ENCODE measurements at places on chromosomes 11 and 22.

DNA sequence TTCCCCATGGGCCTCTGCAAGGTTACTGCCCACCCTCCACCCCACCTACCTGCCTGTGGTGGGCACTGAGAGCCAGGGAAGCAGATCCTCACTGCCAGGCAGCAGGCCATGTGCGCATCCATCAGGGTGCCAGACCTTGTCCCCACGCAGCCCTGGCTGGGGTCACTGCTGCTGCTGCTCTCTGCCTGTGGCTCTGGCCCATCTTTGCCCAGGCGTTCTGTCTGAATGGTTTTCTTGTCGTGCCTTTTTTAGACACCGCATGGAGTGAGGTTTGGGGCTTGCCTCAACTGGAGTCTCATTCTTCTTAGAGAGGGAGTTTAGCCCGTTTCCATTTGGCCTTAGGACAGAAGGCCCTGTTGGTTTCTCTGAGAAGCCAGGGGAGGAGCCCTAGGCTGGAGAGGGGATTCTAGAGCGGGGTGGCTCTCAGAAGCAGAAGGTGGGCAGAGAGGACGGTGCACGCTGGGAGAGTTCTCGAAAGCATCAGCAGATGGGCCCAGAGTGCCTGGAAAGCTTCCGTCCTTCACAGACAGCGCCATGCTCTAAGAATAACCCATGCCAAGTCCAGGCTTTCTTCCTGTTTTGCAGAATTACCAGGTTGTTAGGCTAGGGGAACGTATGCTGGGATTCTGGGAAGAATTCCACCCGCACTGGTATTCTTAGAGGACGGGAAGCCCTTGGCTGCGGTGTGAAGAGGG lies 8.1 kb downstream of the TANGO2 start:
- no peak for DNase-seq

GRCh38 chr11:102623998-102624397 lies 1.1 kb downstream of the MMP20 start:
- DNase-seq = no peak

DNA sequence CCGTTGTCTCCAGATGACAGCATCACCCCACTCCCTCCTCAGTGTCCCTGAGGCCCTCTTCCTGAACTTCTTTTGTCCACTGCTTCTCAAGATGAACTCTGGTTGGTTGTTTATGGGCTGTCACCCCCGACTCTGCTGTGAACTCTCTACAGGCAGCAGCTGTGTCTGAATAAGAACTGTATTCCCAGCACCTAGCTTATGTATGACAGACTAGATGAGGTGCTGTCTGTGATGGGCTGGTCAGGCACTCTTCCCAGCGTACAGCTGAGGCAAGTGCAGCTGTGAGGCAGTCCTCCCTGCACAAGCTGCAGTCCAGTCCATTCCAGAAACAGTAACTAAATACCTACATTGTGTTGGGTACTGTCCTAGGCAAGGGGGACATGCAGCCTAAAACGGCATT lies 111.4 kb upstream of the PITPNB start:
- DNase-seq = no peak

- no peak for DNase-seq
These were observed 1.0 kb upstream of the TUBA8 start for GRCh38 chr22:18109410-18110193.

DNA sequence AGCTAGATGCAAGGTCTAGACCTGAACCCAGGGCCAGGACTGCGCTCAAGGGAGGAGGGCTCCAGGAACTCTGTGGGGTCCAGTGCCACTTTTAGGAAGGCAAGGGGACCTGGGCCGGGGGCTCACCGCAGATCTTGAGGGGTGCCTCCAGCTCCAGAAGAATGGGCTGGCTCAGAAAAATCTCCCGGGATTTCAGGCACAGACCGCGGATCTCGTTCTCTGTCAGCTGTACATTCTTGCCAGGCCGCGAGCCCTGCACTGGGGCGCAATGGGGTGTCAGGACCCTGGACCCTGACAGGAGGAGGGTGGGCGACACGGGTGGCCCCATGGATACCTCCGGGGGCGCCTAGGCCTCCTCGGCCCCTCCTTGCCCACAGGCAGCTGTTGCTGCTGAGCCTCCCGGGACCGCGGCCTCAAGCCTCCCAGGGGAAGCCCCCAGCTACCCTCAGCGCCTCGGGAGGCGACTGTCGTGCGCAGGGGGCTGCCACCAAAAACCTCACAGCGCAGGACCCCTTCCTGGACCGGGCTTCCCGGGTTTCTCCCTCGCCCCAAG lies 640 bp downstream of the PPP1CA start:
- DNase-seq = no peak

DNA sequence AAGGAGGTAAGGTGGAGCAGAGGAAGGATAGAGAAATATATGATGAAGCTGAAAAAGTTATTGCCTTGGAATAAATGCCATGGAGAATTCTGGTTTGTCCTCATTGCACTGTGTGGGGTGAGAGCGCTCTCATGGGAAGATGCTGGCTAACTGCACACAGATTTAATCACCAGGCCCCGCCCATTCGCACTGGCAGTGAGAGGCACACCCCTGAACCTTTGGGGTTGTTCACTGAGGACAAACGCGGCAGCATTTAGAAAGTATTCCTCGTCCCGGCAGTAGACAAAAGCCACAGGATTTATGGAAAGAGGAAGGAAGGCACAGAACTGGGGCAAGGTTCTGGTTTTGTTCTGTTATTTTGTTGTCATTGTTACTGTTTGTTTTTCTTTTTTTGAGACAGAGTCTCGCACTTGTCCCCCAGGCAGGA lies 70.2 kb downstream of the MED15 start:
- DNase-seq = no peak

GRCh38 chr11:13874597-13874996 lies 87.9 kb upstream of the SPON1 start:
- DNase-seq = no peak

DNA sequence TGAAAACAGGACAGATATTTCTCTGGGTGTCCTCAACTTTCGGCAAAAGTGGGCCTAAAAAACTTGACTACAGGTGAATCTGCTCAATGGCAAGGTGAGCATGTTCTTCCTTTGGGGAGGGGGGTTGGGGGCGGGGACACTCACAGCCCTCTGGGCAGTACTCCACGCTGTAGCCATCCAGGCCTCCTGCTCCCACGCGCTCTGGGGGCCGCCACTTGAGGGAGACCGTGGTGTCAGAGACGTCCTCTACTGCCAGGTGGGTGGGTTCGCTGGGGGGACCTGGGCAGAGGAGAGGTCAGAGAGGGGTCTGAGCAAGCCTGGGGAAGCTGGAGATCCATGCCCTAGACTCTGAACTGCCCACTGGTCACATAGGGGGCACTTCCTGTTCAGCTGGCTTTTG lies 16.8 kb downstream of the MYBPC3 start:
- no peak for DNase-seq

DNA sequence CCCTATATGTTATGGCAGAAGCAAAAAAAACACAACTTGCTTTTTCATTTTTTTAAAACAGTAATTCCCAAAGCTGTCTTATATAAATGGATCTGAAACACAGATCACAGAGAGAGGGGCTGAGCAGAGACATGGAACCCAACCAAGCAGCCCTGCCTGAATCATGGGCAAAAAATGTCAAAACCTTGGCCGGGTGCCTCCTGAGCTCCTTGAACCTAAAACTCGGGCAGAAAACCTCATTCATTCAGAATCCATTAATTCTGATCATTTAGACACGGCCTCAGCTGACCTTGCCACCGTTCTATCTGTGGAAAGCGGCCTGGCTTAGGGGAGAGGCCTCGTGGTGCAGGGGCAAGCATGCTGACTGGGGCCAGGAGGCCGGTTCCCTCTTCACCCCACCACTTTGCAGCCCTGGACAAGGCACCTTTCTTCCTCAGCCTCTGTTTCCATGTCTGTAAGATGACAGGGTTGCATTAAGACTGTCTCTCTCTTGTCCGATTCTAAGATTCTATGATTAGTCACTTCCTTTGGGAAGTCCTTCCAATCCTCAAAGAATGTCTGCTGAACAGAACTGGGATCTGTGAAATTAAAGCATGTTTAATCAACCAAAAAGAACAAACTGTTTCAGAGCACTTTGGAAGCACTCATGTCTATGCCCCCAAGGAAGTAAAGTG lies 26.0 kb downstream of the TENM4 start:
- no peak for DNase-seq

GRCh38 chr11:16841984-16842383 lies 103.5 kb downstream of the C11orf58 start:
- DNase-seq = no peak

GRCh38 chr11:6251120-6251733 lies 8.4 kb upstream of the CCKBR start:
- no peak for DNase-seq

- DNase-seq = no peak
These were observed 89.3 kb upstream of the LMO1 start for GRCh38 chr11:8352876-8353505.

GRCh38 chr11:122285070-122285988 lies 169.3 kb upstream of the BLID start:
- no peak for DNase-seq

DNA sequence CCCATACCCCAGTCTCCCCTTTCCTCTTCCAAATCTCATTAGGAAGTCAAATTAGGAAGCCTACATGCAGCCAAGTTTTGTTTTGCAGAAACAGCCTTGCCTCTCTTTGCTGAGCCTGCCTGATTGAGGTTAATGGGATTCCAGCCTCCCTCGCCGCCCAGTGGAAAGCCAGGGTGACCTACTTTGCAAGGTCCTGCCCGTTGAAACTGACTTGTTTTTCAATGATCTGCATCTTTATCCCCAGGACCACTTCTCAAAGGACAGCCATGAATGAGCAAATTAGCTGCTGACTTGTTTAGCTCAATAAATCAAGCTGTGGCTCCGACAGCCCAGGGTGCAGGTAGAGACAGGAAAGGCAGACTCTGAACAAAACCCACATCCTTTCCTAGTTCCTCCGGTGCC lies 110.4 kb downstream of the RRAS2 start:
- DNase-seq = no peak

- DNase-seq = no peak
These were observed 2.2 kb downstream of the LRRC75B start for GRCh38 chr22:24590596-24591173.

GRCh38 chr11:67267188-67268080 lies 1.2 kb downstream of the GRK2 start:
- no peak for DNase-seq

GRCh38 chr11:46944356-46945075 lies 8.0 kb downstream of the CSTPP1 start:
- no peak for DNase-seq

DNA sequence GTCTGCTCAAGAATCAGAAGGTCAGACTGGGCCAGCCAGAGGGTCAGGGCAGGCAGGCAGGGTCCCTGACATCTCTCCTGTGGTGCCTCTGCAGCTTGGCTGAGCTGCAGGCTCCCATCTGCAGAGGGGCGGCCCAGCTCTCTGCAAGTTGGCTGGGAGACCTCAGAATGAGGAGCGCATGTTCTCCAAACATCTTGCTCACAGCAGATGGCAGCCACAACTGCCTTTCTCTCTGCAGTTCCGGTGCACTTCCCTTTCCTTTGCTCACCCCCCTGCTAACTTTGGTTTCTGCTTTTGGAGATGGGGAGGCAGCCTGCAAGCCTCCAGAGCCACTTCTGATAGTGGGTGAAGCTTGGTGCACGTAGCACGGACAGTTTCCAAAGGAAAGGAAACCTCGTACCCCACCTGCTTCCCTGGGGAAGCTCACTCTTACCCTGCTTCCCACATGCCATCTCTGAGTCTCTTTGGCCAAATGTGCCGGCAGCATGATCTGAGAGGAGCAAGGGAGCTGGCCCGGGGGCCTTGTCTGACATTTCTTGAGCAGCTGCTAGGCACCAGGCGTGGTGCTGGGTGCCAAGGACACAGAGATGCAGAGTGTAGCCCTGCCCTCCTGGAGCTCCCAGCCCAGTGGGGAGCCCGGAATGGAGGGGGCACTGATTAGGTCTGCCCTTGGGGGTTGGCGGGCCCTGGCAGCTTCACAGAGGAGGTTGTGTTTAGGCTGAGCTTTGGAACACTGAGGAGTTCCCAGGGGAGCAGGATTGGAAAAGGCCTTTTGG lies 18.2 kb downstream of the DAGLA start:
- DNase-seq = no peak

- DNase-seq = no peak
These were observed 10.8 kb downstream of the SLC22A24 start for GRCh38 chr11:63132985-63133775.

DNA sequence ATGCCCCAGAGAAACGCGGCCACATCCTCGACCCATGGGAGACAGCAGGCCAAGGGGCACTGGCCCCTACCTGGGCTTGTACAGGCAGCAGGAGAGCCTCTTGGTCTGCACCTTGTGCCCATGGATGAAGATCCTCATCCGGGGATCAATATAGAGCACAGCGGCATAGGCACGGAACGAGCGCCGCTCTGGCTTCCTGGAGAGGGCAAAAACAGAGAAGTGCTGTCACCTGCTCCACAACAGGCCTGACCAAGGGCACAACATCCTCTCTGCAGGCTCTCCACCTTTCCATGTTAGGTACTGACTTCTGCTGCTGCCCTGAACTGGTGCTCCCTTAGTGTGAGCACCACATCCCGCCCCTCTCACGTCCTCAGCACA lies 27.2 kb downstream of the MORC2 start:
- DNase-seq = no peak

- DNase-seq = no peak
These were observed 76.0 kb downstream of the MRTFA start for GRCh38 chr22:40560551-40560950.

DNA sequence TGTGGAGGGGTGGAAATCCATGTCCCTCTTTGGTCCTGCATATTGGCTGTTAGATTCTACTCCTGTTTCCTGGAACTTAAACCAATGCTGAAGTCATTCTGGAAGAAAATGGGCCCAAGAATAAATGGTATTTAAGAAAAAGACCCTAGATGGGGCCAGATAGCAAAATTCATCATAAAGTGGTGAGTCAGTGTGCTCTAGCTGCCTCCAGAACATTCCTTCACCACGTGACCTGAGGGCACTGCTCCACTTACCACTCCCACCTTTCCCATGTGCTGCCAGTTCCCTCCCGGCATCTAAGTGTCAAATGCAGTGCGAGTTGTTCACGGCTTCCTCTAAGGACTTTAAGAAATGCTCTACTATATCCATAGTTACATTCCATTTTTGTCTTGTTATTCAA lies 30.9 kb upstream of the NAP1L4 start:
- DNase-seq = no peak

DNA sequence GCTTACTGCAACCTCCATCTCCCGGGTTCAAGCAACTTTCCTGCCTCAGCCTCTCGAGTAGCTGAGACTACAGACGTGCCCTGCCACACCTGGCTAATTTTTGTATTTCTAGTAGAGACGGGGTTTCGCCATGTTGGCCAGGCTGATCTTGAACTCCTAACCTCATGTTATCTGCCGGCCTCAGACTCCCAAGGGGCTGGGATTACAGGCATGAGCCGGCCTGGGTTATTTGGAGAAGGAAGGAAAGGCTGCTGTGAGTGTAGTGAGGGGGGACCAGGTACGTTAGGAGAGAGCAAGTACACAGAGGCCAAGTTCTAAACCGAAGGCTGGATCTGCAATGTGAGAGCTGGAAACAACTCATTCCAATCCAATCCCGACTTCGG lies 453 bp downstream of the BATF2 start:
- DNase-seq = no peak

DNA sequence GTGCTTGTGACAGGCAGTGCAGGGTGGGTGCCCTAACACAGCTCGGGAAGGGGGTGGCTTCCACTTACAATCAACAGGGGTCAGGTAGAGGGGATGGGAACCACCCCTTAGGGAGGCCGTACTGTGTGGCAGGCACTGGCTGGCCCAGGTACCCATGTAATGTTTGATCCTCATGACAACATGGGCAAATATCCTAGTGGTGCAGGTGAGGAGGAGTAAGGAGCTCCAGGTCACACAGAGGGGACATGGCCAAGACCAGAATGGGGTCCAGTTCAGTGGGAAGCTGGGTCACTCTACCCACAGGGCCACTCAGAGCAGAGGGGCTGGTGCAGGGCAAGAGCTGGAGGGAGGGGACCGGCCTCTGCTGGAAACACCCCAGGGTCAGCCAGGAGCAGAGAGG lies 3.1 kb downstream of the APOL4 start:
- no peak for DNase-seq

All from stimulated activated CD4-positive, alpha-beta T cell treated with anti-CD3 and anti-CD28 coated beads, Interleukin-2, amount 100 ng/mL, for 4 hours (primary cell).